Dorsolateral prefrontal cortex (tissue), 122 donors: ENCODE measurements at places on chromosomes 4 and X. TPM values are rescaled to one million over a fixed set of nuclear protein-coding genes. Genes with fewer than 3 reads are reported as not detected.

DNA sequence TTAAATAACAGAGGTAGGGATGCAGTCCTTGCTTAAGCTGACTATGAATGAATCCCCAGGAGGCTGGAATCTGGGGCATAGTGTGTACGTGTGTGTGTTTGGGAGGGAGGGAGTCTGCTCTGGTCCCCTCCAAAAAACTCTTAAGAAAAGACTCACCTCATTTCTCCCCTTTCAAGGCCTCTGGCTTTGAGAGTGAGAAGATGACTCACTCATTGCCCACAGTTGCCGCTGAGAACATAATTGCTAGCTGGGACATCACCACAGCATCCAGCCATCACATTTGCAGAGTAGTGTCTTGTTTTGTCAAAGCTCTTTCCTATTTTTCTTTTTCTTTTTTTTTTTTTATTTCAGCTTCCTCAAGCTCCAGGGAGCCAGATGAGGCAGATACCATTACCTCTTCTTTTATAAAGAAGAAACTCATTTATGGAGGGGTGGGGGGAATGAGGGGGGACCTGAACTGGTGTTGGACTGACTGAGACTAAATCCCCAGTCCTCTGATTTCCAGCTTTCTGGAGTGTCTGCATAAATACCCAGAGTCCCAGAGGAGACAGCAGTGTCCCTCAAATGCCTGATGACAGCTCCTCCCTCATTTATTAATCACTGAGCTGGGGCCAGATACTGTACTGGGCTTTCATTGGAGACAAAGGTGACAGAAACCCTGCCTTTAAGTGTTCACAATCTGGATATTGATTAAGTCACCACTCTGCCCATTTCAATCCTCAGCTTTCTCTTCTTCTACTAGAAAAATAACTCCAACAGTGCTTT, 61.9 kb upstream of the LAS1L start:
- no peak for DNase-seq

DNA sequence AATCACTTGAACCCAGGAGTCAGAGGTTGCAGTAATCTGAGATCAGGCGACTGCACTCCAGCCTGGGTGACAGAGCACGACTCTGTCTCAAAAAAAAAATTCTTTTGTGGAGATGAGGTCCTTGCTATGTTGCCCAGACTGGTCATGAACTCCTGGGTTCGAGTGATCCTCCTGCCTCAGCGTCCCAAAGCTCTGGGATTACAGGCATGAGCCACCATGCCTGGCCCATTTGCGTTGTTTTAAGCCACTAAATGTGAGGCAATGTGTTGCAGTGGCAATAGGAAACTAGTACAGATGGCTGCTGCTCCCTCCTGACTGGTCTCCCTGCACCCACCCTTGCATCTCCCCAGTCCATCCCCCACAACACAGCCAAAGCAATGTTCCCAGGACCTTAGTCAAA, 40.0 kb upstream of the APLN start:
- no peak for DNase-seq

- no peak for DNase-seq
These were observed 73.3 kb upstream of the PPP3CA start for GRCh38 chr4:101420661-101421060.

DNA sequence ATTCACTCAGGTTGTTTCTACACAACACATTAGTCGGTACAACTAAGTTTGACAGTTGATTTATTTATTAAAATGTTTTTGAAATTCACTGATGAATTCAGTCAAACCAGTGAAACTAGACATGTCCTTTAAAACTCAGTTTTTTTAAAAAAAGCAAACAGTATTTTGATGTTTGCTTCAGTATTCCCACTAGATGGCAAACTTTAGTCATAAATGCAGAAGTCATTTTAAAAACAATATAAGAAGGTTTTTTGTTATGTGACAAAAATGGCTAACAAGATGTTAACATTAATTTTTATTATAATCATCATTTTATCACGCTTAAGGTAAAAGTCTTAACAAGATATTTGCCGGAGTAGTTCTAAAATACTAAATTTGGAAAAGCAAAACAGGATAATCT, 1337.8 kb upstream of the DIAPH2 start:
- no peak for DNase-seq

- no peak for DNase-seq
These were observed 45.7 kb downstream of the GPAT3 start for GRCh38 chr4:83581411-83582288.

- no peak for DNase-seq
These were observed 1.3 kb downstream of the BDH2 start for GRCh38 chr4:103098341-103098740.

DNA sequence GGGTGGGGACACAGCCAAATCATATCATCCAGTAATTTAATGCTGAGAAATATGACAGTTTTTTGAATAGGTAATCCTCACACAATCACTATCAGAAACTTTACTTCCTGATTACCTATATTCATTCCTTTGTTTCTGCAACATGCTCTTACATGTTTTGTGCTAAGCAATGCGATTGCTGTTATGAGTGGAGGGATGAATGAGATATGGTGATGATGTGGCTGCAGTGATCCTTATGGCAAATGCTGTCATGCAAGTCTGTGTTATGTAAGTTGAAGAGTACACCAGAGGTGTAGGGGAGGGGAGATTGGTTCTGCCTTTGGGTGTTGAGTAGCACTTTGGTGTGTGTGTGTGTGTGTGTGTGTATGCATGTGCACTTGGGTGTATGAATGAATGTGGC, 14.6 kb downstream of the HERC3 start:
- no peak for DNase-seq

Gene PFKFB1
- 0.88 TPM for total RNA-seq

DNA sequence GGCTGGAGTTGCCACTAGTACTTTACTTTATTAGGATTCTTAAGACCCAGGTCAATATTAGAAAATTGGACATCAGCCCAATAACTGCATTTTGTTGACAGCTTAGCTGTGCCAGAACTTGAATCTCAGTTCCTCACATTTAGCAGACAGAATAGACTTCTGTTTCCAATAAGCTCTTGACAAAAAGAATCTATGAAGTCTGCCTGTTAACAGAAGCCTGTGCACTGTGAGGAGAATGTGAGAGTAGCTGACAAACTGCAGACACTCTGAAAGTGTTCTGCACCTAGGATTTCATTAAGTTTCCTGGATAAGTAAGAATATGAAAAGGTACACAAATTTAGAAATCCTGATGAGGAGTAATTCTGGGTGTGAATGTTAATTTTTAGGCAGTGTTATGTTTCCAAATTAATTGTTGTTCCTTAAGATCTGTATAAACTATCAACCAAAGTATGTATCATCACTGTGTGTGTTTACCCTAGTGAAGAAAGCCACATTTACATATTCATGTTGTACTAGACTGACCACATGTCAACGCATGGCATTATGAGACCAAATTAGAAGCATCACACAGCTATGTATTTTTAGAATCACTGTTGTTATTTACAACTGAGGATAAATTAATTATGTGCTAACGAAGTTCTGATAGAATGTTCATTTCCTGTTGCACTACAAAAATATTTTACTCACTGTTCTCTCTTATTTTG, 756.4 kb upstream of the IGFBP7 start:
- no peak for DNase-seq

Gene GCNA
- total RNA-seq = 15.8 TPM

DNA sequence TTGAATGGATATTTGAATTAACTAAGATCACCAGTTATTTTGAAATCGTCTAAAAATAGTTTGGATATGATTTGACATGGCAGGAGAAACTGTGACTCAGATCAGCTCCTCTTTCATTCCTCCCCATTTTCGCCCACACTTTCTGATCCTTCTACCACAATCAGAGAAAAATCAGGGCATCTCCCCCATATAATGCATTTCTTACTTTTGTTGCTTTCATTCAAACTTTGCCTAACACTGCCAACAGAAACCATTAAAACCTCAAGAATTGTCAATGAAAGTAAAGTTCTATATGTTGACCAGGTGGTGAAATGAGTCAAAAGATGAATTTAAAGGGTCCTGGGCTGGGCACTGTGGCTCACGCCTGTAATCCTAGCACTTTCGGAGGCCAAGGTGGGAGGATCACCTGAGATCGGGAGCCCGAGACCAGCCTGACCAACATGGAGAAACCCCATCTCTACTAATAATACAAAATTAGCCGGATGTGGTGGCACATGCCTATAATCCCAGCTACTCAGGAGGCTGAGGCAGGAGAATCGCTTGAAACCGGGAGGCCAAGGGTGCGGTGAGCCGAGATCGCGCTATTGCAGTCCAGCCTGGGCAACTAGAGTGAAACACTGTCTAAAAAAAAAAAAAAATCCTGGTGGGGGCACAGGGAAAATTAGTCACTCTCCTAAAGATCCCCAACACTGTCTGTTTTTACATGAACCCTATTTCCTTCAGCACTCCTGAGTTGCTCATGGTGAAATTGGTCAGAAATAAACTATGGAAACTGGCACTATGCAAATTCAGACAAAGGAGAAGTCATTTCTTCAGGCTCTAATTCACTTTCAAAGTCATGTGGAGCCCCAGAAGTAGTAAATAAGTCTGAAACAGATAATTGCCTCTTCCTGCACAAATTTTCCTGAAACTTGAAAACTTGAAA, 122.8 kb upstream of the NOCT start:
- no peak for DNase-seq

Gene SLC25A5
- 132 TPM for total RNA-seq

DNA sequence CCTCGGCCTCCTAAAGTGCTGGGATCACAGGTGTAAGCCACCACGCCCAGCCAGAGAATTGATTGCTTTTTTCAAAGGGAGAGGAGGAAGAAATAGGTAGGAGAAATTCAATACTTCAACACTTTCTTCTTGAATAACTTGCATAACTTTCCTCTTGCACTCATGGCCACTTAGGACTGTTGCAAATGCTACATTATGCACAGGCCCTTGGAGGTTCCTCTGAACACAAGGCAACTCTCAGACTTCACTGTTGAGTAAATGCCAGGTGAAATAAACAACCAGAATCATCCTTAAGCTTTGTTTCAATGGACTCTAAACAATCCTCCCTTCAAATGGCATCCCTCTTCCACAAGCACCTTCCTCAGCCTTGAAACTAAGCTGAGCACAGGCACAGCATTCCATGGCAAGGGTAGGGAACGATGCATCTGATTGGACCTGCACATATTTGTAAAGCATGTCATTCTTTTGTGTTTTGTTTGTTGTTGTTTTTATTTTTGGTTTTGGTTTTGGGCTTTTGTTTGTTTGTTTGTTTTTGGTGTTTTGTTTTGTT, 28.1 kb downstream of the CORIN start:
- no peak for DNase-seq

GRCh38 chr4:14906805-14907204, 95.5 kb upstream of the CPEB2 start:
- DNase-seq = no peak

- no peak for DNase-seq
These were observed 21.5 kb upstream of the HTRA3 start for GRCh38 chr4:8248091-8248490.

Gene F8
- total RNA-seq = 13.0 TPM

GRCh38 chrX:153457136-153457825, 11.4 kb upstream of the TREX2 start:
- no peak for DNase-seq

DNA sequence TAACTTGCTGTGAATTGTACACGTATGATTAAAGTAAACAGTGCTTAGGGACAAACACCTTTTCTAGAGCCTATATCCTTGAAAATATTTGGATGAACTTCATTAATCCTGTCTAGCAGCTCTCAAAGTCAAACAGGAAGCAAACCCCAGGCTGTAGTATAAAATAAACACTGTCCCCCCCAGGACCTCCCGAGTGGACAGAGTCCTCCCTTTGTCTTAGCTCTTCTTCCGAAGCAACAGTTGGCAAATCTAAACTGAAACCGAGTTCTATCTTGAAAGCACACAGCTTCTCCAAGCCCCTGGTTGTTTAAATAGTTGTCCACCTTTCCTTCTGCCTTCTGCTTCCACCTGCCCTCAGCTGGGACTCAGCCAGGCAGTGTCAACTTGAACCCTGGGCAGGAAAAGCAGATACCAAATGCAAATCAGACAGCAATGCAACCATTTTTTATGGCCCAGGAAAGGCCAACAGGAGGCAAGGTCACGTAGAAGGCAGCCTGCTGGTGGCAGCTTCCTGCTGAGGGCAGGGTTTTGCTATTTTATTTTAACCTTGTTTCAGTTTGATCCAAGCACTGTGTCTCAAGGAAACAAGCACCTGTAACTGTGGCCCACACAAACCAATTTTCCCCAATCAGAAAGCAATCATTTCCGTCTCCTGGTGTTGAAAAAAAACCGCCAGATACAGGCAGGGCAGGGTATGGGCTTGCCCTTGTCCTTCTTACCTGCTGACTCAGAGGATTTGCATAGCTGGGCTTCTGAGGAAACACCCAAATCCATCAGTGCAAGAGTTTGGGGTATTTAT, 110.3 kb upstream of the KIT start:
- no peak for DNase-seq

DNA sequence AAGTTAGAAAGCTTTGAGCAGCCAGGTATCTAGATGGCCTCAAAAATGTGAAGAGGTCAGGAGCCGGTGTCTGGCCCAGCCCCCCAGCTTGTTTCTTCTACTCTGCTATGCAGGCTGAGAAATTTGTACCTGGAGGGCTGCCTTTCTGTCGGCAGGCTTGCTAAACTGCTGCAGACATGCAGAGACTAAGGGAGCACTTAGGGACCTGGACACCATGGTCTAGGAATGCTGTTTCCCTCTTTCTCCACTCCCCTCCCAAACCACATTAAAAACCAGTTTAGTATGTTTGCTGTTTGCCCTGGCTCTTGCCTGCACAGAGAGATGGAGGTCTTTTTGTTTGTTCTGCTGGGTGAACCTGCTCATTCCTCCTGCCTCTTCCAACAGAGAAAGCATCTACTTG, 157.1 kb upstream of the DGKK start:
- DNase-seq = no peak

- no peak for DNase-seq
These were observed 37.5 kb upstream of the NEIL3 start for GRCh38 chr4:177271915-177272766.

Gene UGT2B11
- total RNA-seq = not detected

DNA sequence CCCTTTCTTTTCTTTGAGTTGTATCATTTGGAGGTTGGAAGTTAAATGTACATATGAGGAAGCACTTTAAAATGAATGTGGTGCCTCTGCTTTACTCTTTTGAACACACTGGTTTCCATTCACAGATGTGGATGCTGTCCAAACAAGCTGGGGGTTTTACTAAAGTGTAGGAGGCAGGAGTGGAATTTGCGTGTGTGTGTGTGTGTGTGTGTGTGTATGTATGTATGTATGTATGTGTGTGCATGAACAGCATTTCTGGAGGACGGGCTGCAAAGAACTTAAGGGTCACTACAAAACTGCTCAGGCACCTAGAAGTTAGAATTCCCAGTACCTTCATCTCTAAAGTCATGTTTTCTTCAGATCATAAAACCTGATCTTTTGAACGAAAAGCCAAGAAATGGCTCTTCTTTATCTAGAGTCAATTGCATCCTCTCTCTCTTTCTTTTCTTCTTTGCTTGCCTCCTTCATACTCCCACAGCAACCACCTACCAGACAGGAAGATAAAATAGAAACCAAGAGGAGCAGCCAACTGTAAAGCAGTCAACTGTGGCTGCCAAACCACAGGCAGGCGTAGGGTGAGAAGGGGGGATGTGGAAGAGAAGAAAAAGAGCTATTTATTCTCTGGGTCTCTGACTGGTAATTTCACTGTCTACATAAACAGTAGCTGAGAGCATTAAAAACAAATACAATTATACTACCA, 177.0 kb upstream of the RASGEF1B start:
- no peak for DNase-seq

- DNase-seq = no peak
These were observed 90.8 kb downstream of the AASDH start for GRCh38 chr4:56296526-56296925.
